RWPE2 (cell line): ENCODE measurements at places on chromosomes 3 and 15.

GRCh38 chr3:23129117-23129516 lies 74.0 kb upstream of the UBE2E2 start:
- no peak for DNase-seq

GRCh38 chr15:101188637-101189408 lies 63.0 kb downstream of the CHSY1 start:
- DNase-seq, result no peak

DNA sequence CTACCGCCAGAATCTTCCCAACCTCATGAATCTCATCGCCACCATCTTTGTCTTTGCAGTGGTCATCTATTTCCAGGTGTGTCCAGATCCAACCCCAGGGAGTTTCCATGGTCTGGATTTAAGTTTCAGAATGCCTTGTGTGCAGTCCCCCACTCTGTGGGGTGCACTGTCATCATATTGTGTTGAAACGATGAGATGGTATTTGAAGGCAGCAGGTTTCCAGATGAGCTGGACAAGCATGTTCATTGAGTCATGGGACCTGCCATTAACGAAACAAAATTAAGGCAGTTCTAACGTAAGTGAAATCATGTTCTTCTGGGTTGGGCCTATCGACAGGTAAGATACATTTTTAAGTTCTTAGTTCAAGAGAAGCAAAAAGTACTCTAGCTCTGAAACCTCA lies 12.7 kb downstream of the SEC61A1 start:
- no peak for DNase-seq

DNA sequence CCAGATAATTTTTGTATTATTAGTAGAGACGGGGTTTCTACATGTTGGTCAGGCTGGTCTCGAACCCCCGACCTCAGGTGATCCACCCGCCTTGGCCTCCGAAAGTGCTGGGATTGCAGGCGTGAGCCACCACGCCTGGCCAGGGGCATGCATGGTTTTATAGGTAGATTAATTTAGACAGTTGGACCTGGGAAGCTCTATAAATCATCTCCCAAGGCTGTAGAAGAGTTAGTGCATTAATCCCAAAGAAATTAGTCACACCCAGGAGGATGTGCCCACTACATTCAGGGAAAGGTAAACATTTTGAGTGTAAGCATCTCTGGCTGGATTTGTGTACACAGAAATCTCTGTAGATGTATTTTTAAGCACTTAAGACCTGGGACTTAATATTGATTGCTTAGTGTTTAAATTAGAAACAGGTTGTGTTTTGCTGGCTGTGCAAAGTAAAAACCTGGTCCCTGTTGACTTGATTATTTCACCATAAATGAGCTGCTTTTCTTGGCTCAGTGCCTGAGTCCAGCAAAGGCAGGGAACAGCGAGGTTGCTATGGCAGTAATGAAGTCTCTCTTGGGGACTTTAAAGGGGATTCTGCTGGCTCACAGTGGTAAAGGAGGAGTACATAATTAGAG lies 19.2 kb downstream of the EXOSC7 start:
- DNase-seq, result no peak

GRCh38 chr3:78825858-78826215 lies 942.0 kb downstream of the ROBO1 start:
- DNase-seq, result no peak

GRCh38 chr3:42991341-42992315 lies 12.5 kb downstream of the GASK1A start:
- no peak for DNase-seq

- no peak for DNase-seq
Observed at GRCh38 chr3:11591391-11592282, 52.1 kb downstream of the VGLL4 start.

DNA sequence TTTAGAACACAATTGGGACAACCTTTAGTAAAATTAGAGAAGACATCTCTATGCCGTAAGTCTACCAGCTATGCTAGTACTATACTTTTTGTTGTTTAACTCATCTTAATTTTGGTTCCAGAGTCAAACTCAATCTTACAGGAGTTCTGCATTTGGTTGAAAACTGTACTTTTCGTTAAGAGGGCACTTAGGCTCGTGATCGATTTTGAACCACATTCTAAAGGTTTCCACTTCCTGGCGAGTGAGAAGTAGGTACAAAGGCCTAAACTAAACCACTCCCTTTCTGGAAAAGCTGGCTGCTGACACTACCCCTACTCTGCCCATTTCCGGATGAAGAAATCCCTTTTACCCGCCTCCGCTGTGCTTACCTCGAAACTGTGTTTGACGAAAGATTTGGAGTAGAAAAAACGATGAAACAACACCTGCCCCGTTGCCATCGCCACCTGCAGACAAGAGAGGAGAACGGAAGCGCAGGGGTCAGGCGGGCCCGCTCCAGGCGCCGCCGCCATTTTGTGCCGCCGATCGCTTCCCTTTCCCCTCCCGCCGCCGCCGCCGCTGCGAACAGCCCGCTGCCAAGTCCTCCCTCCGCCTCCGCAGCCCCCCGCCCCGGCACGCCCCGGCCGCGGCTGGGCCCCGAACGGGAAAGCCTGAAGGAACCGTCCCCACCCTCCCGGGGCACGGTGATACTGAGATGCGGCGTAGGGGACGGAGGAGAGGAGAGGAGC lies 748 bp downstream of the CCNL1 start:
- no peak for DNase-seq

- peak; percentile 78 for DNase-seq
Observed at GRCh38 chr3:47522082-47522987, 8.8 kb upstream of the ELP6 start.

DNA sequence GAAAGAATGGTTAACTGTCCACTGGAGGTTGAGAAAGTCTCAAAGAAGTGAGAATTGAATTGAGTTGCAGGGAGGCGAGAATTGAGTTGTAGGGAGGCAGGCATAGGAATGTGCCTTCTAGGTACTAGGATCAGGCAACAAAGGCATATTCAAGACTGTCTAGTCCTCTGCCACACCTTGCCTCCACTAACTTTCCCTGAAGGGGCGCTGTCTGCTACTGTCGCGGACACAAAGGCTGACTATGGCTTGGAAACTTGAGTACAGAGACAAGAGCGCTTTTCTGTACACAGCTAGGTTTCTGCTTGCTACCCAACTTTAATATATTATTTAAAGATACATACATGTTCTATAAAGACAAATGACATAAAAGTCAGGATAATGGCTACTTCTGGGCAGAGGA lies 10.4 kb upstream of the FBXL22 start:
- DNase-seq, result no peak

- no peak for DNase-seq
Observed at GRCh38 chr3:134313847-134314587, 60.2 kb downstream of the AMOTL2 start.

DNA sequence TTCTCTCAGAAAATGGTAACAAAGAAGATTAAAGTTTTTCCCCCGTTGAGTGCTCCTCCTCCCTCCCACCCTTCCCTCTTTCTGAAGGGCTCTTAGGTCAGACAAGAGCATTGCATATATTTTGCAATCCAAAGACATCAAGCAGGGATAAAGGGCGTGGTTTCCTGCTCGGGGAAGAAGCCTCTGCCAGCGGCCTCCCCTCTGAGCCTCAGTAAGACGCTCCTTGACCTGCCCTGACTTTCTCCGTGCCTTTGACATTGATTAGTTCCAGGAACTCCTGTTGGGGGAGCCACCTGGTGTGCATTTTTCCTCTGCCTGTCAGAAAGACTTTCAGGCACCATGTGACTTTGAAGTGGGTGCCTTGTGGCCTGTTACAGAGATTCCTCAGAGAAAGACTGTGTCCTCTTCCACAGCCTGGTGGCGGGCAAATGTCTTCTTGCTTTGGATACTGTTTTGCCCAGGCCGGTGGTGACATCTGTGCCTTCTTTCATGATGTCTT lies 87.2 kb upstream of the TBL1XR1 start:
- DNase-seq, result no peak

DNA sequence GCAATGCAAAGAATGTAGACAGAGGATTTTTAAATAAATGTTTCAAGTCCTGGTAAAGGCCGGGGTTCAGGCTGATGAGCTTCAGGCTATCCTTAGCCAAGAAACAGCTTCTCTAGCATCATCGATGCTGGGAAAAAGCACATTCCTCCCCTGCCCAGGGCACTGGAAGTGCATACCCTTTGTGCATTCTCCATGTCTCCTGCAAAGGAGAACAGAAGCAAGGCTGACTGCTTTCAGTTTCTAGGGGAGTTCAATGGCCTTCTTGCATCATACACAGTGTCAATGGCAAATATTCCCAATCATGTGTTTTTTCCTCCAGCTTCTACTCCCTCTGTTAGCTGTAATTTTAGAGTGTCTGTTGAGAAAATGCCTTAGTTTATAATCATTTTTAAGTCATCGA lies 59.9 kb downstream of the GPR176 start:
- no peak for DNase-seq

- DNase-seq, result peak; percentile 81
Observed at GRCh38 chr3:10192953-10193691, 28.4 kb downstream of the IRAK2 start.

DNA sequence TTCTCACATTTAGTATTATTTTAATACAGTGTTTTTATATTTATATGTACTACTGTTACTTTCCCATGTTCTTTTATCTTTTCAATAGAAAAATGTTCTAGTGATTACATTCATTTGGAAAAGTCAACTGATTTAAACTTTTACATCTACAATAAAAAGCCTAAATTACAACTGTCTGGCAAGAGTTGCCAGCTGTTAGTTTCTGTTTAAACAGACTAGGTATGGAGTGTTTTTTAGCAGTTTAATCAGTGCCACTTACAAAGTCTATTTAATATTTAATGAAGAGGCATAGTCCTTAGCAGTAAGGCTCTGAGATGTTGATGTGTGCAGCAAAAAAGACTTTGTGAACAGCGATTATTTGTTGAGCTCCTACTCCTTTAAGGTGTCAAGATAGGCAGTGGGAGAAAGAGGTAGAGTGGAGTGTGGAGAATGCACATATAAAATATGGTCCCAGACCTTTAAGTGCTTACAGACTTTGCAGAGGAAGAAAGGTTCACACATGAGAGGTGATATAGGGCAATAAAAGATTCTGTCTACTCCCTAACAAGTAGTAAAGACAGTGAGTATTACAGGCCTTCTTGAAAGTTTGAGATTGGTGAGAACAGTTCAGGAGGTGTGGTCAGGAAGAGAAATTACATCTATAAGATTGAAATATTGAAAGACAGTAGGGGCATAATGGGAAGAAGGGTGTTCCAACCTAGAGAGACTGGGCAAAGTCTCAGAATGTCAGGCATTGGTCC lies 320.5 kb downstream of the DOCK3 start:
- no peak for DNase-seq

DNA sequence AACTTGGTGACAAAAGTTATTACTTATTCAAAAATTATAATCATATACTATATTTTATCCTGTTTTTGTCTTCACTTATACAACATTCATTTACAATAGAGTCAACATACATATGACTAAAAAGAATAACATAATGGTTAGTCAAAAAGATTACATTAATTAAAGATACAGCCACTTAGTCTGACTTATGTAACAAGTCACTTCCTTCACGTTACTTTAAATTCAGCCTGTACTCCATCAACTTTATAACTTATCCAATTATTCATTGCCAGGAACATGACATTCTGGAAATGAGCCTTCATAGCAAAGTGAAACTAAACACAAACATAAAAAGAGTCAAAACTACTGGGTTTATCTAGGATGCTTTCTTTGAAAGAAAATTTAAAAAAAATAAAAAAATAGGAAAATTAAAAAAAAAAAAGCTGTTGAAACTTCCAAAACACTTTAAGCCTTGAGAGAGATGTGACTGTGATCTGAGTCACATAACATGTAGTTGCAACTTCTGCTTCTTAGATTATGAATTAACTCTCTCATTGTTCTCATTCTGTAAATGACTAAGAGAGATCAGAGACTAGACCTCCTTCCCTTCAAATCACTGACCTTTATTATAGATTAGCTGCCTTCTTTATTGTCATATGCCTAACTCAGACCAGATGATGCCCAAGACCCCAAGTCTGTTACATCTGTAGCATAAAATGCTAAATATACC lies 107.8 kb downstream of the MYRIP start:
- DNase-seq, result no peak

DNA sequence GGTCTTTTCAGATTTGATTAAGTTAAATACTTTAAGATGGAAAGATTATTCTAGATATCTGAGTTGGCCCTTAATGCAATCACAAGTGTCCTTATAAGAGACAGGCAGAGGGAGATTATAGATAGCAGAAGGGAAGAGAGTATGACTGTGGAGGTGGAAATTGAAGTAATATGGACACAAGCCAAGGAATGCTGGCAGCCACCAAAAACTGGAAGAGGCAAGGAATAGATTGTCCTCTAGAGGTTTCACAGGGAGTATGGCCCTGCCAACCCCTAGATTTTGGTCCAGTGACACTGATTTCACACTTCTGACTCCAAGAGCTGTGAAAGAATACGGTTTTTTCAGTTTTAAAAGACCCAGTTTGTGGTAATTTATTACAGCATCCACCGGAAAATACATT lies 1498.7 kb upstream of the CADM2 start:
- DNase-seq, result no peak

- no peak for DNase-seq
Observed at GRCh38 chr3:12229146-12229851, 59.6 kb upstream of the PPARG start.

GRCh38 chr15:51842852-51843737 lies 13.6 kb downstream of the TMOD3 start:
- peak; percentile 81 for DNase-seq

DNA sequence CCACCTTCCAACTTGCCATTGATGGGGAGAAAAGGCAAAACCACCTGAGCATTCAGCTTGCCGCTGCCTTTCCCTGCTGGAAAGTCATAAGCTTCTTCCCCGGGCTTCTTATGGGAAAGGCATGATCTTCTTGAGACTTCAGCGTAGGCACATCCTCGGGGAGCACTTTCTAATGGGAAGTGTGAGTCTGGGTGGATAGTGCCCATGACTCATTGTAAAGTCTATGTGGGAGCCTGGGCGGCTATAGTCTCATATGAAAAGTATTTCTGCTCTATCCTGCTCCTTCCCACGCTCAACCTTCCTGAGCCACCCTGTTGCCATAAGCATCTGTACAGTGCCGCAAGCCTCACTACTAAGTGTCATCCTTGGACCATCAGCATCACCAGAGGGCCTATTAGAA lies 309.9 kb upstream of the THBS1 start:
- DNase-seq, result peak; percentile 55

DNA sequence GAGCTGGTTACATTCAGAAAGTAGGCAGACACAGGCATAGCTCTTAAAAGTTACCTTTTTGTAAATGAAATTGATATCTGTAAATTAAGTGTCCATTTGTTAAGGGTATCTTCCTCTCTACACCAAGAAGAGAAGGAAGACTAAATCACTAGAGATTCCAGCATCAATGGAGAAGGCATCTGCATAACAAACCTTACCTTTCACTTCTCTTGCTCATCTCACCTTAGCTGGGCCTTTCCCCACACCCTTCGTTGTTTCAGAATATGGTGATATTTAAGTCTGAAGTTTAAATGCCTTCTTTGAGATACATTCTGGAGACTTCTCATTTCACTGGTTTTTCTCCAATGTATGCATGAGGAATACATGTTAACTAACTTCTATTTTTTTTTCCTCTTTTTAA lies 54.5 kb upstream of the TGFBR2 start:
- no peak for DNase-seq

- no peak for DNase-seq
Observed at GRCh38 chr3:16848007-16848406, 36.7 kb upstream of the PLCL2 start.

GRCh38 chr3:127867986-127868385 lies 45.7 kb upstream of the MGLL start:
- no peak for DNase-seq

GRCh38 chr15:73901126-73901810 lies 25.0 kb upstream of the LOXL1 start:
- DNase-seq, result peak; percentile 24

GRCh38 chr3:187400756-187401155 lies 32.6 kb downstream of the RTP4 start:
- no peak for DNase-seq
